ENCODE measurements at places on chromosomes 6 and 20. TPM values are rescaled to one million over a fixed set of nuclear protein-coding genes. Genes with fewer than 3 reads are reported as not detected.

GRCh38 chr6:15573384-15573783, 89.4 kb downstream of the DTNBP1 start:
- DNase-seq, result no peak

DNA sequence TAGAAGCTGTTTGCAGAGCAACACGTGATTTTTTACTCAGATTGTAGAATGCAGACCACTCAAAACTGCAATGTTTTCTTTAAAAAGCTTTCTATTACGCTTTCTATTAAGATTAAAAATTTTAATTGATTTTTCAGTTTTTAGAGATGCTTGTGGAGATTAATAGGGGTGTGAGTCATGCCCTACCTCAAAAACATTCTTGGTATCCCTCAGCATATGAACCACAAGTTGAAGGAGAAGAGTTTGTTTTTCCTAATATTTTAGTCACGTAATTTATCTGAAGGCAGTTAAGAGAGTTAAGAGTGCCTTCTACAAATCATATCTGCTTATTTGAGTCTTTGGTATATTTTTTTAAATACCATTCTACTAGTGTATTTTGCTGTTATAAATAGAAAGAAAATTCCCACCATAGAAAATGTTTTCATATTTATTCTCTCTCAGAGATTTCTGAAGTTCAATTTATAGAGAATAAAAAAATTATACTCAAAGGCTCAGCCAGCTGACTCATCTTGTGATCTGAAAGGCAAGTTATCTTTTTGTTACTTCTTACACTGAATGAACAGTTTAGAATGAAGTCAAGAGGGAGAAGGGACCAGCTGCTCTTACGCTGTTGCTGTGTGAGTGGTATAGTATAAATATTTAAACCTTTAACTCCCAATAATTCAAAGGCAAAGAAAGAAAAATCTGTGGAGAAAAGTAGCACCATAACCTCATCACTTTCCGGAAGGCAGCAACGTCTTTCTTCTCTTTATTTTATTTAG, 7.6 kb downstream of the RIPOR2 start:
- DNase-seq, result no peak

Gene BANF2
- polyA plus RNA-seq, result not detected

DNA sequence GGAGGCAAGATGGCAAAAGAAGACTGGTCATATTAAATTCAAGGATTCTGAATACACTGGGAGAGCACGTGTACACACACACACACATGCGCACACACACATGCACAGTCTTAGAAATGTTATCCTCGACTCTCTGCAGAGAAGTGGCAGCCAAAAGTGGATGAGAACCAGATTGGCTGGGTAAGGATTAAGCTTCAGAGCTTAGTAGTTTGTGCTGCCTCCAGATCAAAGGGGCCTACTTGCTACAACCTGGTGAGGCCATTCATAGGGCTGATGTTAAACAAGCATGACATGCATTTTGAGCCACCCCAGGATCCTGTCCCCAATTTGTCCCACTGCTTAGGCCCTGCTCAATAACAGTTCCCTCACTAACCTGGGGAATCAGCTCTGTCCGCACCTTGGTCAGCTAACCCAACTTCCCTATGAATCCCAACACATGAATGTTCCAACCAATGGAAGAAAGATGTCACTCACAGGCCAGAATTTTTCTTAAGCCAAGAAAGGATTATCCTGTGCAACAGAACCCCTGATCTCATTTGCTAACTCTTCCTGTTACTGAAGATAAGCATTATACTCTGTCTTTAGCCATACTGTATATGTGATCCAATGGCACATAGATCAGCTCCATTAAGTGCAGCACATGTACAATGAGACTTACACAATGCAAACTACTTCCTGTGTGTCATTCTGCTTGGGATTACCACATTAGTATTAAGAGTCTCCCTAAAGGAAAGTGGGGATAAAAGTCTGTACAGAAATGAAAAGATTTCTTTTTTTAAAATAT, 31.0 kb downstream of the TOMM6 start:
- no peak for DNase-seq

DNA sequence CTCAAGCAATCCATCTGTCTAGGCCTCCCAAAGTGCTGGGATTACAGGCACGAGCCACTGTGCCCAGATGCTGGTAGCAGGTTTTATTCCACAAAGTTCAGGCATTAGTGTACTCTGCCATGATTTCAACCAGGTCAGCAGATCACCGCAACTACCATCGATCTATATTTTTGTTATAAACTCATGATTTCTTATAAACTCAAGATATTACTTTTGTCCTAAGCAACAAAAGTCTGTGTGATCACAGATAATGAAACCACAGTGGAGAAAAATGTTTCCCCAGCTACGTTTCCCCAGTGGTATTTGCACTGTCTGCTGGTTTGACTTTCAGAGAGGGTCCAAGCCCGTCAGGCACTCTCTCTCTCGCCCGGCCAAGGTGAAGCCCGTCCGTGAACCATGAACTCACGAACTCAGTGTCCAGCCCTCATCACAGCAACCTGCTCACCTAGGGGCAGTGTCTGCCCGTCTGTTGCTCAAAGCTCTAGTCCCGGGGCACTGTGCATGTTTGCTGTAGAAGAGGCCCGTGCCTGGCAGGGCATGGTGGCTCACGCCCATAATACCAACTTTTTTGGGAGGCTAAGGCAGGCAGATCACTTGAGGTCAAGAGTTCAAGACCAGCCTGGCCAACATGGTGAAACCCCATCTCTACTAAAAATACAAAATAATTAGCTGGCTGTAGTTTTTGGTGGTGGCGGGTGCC, 7.0 kb downstream of the SLC4A11 start:
- no peak for DNase-seq

GRCh38 chr6:162690158-162690557, 37.4 kb downstream of the PRKN start:
- DNase-seq, result no peak

- no peak for DNase-seq
Observed at GRCh38 chr6:54267798-54268197, 40.4 kb upstream of the TINAG start.

GRCh38 chr6:16418151-16418550, 179.8 kb downstream of the GMPR start:
- DNase-seq, result no peak

GRCh38 chr20:50141018-50141675, 12.4 kb downstream of the PEDS1 start:
- peak; percentile 86 for DNase-seq

Gene MAP7
- polyA plus RNA-seq, result 9.1 TPM

DNA sequence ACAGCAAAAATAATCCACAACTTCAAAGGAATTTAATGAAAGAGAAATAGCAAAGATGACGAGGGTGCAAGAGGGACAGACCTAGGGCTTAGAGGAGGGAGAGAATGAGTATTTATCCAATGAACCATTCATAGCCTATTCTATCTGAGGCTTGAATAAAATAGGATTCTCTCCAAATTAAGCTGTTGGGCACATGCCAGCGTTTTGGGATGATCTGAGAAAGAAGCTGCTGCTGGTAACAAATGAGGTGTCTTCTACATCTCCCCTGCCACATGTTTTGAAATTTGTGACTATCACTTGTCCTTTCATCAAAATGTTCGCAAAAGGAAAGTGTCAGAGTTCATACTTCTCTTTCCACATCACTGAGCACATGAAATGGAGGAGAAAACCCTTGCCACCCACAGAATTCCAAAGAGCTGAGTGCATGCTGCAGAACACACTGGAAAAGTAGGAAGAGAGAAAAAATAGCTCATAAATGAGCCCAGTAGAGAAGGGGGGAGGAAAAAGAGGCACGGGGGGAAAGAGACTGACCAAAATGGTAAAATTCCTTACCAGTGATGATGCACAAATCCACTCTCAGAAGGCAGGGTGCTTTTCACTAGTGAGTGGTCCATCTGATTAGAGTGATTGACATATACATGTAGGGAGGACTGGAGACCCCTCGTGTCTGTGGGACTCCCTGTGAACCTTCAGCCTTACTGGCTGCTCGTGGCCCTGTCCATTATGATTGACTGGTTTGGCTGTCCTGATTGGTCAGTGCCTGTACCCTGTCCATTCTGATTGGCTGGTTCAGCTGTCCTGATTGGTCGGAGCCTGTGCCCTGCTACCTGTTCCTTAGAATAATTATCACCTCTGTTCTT, 180.5 kb downstream of the OGFRL1 start:
- peak; percentile 65 for DNase-seq

Gene KCNQ2
- polyA plus RNA-seq, result not detected

DNA sequence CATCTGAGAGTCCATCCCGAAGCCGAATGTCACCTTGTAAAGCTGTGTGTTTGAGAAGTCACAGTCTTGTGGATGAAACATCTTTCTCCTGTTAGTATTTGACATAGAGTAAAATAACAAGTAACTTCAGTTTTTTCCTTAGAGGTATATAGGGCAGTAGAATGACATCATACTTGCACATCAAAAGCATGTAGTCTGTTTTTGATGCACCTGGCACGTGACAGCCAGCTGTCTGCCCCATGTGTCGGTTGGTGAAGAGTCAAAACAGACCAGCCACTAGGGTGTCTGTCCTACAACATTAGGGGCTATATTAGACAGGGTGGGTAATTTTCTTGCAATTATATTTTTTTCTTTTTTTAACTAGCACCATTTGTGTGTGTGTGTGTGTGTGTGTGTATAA, 70.2 kb downstream of the SNX9 start:
- DNase-seq, result no peak

DNA sequence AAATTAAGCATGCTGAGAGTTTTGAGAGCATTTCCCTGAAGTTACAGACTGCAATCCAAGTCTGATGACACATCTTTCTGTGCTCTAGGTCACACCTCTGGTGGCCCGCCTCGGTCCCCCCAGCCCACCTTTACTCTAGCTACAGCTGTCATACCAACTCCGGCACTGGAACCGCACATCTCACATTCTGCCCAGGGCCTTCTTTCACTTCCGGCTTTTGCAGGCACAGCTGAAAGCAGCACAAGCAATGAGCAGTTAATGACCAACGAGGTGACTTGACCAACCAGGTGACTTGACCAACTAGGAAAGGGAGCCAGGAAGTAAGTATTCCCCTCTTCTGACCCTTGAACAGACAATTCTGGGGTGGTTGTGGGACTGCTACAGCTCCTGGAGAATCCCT, 88.6 kb upstream of the MOCS1 start:
- DNase-seq, result no peak

Gene HRH3
- not detected for polyA plus RNA-seq

DNA sequence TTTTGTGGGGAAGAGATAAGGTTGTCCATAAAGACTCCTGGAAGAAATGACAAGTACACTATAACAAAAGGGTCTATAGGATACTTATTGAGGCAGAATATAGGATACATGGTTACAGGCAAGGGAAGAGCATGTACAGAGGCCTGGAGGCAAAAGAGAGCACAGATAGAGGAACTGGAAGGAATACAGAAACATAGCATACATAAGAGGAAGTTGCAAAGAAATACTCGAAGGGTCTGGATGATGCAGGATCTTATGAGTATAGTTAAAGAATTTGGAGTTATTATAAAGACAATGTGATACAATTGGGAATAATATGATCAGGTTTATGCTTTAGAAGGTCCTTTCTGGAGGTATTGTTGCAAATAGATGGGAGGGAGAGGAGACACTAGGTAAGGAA, 592.7 kb upstream of the POU3F2 start:
- no peak for DNase-seq

- DNase-seq, result peak; percentile 83
Observed at GRCh38 chr20:3045816-3046676, at the start of gene MRPS26. MRPS26 (plus strand) TSS chr20:3046052; CDS start chr20:3046069, 17 bp downstream.

GRCh38 chr20:35901678-35902544, 52.4 kb downstream of the SCAND1 start:
- peak; percentile 75 for DNase-seq

GRCh38 chr6:66496659-66497058, 789.6 kb upstream of the EYS start:
- peak; percentile 3 for DNase-seq

DNA sequence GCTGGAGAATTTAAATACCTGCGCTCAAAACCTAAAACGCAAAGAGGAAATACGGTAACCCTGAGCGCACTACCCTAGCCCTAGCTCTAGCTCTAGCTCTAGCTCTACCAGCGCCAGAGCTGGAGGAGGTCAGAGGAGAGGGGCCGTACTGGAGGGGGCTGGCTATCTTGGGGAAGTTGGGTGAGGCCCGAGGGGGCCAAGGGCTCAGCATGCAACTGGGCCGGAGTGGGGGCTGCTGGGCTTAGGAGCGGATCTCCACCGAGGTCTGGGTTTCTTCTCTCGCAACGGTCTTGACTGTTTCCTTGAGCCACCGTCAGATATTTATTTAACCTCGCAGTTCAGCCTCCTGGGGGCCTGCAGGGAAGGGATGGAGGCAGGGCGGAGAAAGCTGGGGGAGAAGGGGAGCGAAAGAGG, 91.0 kb downstream of the NCR2 start:
- DNase-seq, result no peak

GRCh38 chr20:44496976-44497375, 21.3 kb downstream of the TTPAL start:
- peak; percentile 98 for DNase-seq

Gene MDFI
- 181 TPM for polyA plus RNA-seq

- DNase-seq, result no peak
Observed at GRCh38 chr6:43011207-43011606, 2.5 kb downstream of the MEA1 start.

Gene SLC22A1
- polyA plus RNA-seq, result 0.15 TPM

Measured in foreskin keratinocyte (primary cell).